ENCODE measurements at places on chromosomes 16 and 17. TPM values are rescaled to one million over a fixed set of nuclear protein-coding genes. Genes with fewer than 3 reads are reported as not detected.

The PIPOX gene
- 2.5 TPM for total RNA-seq

The NECAB2 gene
- not detected for total RNA-seq

The ARL17A gene
- 7.2 TPM for total RNA-seq

The KRT14 gene
- 6,066 TPM for total RNA-seq

The TAX1BP3 gene
- 149 TPM for total RNA-seq

The HEATR9 gene
- total RNA-seq: not detected

The LRRC37A gene
- total RNA-seq: 1.1 TPM

The BEAN1 gene
- total RNA-seq: 2.9 TPM

The SAMD14 gene
- not detected for total RNA-seq

The CCL11 gene
- total RNA-seq: not detected

The DNASE1L2 gene
- 39.8 TPM for total RNA-seq

The TAT gene
- total RNA-seq: not detected

The ABCA6 gene
- 16.6 TPM for total RNA-seq

The DHX8 gene
- 35.7 TPM for total RNA-seq

The TBC1D3H gene
- not detected for total RNA-seq

The CPNE2 gene
- total RNA-seq: 17.0 TPM

The CACNG3 gene
- not detected for total RNA-seq

The IFI35 gene
- total RNA-seq: 7.6 TPM

The GOT2 gene
- total RNA-seq: 47.5 TPM

The ADGRG3 gene
- 1.1 TPM for total RNA-seq

The KPNB1 gene
- 122 TPM for total RNA-seq

The CX3CL1 gene
- 31.9 TPM for total RNA-seq

The COX4I1 gene
- total RNA-seq: 549 TPM

The B3GNT9 gene
- 18.0 TPM for total RNA-seq

The FOXL1 gene
- total RNA-seq: not detected

The CDRT15L2 gene
- not detected for total RNA-seq

The INO80E gene
- total RNA-seq: 157 TPM

The CLEC19A gene
- total RNA-seq: not detected

The SPNS2 gene
- 88.0 TPM for total RNA-seq

The ALOX15 gene
- total RNA-seq: not detected

The CACNG4 gene
- total RNA-seq: 0.42 TPM

The GRAP gene
- total RNA-seq: 1.5 TPM

The APOBR gene
- total RNA-seq: 1.3 TPM

The ZP2 gene
- total RNA-seq: 0.32 TPM

The ABCA10 gene
- total RNA-seq: 1.9 TPM

The UBALD2 gene
- 50.9 TPM for total RNA-seq

The SDR42E1 gene
- 31.9 TPM for total RNA-seq

The NXPH3 gene
- total RNA-seq: 0.34 TPM

The ADAM11 gene
- 1.5 TPM for total RNA-seq

The LDHD gene
- 21.9 TPM for total RNA-seq

The NOMO2 gene
- 54.4 TPM for total RNA-seq

The SCRN2 gene
- 37.9 TPM for total RNA-seq

The TLCD3B gene
- not detected for total RNA-seq

The EXOC3L1 gene
- 3.8 TPM for total RNA-seq

The CEP112 gene
- 2.1 TPM for total RNA-seq

The HIC1 gene
- total RNA-seq: 6.5 TPM

The KRTAP4-16 gene
- total RNA-seq: not detected

The RAI1 gene
- total RNA-seq: 36.7 TPM

The WWOX gene
- total RNA-seq: 46.5 TPM

The CD300LD gene
- not detected for total RNA-seq

The KRT9 gene
- total RNA-seq: not detected

The METTL23 gene
- total RNA-seq: 27.4 TPM

The NLRP1 gene
- 55.5 TPM for total RNA-seq

The INCA1 gene
- total RNA-seq: 0.39 TPM
